ENCODE measurements at places on chromosomes 7 and 10. TPM values are rescaled to one million over a fixed set of nuclear protein-coding genes. Genes with fewer than 3 reads are reported as not detected.

- no peak for DNase-seq
Measured at GRCh38 chr7:151663382-151664100, 143.8 kb upstream of the RHEB start.

ZNF248 gene
- total RNA-seq = 49.0 TPM

ARHGEF35 gene
- total RNA-seq = 22.4 TPM

GRCh38 chr7:41875513-41875912 lies 172.6 kb upstream of the INHBA start:
- DNase-seq = no peak

DNA sequence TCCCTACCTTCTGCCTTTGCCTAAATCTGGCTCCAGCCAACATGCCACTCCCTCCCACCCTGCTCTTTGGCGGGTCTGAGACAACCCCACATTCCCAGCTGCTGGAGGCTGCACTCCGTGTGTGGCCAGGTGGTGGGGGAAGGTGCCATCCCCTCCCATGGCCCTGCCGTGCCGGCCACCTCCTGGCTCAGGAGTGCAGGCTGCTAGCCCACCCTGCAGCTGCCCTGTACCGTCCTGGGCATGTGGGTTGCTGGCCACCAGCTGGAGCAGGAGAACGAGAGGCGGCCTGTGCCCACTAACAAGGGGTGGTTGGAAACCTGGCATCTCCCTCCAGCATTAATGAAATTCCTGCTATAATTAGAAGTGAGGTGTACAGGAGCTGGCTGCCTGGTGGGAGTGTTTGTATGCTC lies 97.6 kb downstream of the ZMIZ1 start:
- no peak for DNase-seq

- DNase-seq = no peak
Measured at GRCh38 chr10:42975005-42975493, 101.8 kb upstream of the RET start.
